Stimulated activated CD8-positive, alpha-beta memory T cell treated with anti-CD3 and anti-CD28 coated beads, Interleukin-4, amount 100 ng/mL, for 24 hours (primary cell): ENCODE measurements at places on chromosomes 12 and 14.

DNA sequence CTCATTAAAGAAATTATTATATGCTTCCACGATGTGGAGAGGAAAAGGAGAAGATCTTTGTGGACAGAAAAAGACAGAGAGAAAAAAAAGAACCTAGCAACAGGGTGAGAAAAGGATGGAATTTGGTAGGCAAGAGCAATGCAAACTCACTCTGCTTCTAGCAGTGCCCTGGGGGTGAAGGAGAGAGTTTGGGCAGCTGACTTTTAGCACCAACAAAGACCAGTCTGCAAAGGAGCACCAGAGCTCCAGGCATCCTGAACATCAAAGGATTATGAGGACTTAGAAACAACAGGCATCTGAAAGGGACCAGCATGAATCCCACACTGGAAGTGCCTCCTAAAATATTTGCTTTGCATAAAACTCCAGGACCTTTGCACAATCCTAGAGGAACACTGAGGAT lies 32.8 kb upstream of the RERG start:
- no peak for DNase-seq

- peak; percentile 75 for DNase-seq
These were observed 3.5 kb upstream of the TSPAN9 start for GRCh38 chr12:3073438-3074250.

- no peak for DNase-seq
These were observed 2.3 kb downstream of the KRT72 start for GRCh38 chr12:52598966-52599365.

DNA sequence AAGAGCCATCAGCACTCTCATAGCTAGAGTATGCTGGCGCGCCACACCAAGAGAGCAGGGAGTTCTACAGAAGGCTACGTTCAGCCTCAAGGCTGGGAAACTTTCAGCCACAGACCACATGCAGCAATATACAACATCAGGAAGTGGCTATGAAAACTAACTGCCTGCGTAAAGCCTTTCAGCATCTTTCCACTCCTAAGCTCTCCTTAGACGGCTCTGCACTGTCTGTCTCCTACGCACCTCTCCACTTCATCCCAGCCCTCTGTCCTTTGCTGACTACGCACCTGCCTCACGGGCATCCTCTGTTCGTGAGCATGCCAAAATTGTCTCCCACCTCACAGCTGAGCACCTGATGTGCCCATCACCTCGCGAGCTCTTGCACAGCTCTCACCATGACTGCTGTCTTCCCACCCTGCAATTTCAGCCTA lies 9.7 kb downstream of the MPHOSPH9 start:
- no peak for DNase-seq

GRCh38 chr12:130111965-130112496 lies 50.2 kb upstream of the FZD10 start:
- DNase-seq = no peak

- no peak for DNase-seq
These were observed 75.7 kb downstream of the HSD17B6 start for GRCh38 chr12:56838621-56839488.

DNA sequence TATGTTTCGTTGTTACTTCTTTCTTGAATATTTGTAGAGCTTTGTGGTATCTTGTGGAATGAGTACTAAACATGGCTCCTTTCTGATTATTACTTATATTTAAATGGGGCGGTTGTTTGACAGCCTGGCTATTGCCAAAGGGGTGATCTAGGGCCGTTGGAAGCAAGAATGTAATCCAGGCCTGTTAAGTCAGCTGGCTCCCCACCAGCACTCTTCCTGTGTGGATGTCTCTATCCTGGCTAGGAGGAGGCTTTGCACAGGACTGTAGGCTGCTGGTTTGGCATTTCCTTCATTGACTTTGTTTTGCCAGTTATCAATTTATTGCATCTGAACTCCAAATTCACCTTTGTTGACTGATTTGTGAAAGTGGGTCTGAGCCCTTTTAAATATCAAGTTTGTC lies 5.6 kb downstream of the FAM234B start:
- DNase-seq = no peak

DNA sequence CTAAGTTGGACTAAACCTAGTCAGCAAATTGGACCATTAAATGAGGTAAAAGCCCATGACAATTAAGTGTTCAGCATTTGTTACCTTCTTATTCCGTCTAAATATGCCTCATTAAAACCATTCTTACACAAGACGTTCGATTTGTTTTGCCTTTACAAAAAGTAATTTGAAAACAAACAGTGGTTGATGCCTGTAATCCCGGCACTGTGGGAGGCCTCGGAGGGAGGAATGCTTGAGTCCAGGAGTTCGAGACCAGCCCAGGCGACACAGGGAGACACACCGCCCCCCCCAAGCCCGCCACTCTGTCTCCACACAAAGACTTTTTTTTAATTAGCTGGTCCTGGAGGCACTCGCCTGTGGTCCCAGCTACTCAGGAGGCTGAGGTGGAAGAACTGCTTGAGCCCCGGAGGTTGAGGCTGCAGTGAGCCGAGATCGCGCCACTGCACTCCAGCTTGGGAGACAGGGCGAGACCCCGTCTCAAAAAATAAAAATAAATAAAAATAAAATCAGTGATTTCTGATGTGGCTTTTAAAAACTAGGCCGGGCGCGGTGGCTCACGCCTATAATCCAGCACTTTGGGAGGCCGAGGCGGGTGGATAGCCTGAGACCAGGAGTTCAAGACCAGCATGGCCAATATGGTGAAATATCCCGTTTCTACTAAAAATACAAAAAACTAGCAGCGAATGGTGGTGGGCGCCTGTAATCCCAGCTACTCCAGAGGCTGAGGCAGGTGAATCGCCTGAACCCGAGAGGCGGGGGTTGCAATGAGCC lies 856 bp upstream of the EIF4B start:
- no peak for DNase-seq

GRCh38 chr12:93441081-93441616 lies 598 bp downstream of the UBE2N start:
- peak; percentile 19 for DNase-seq

DNA sequence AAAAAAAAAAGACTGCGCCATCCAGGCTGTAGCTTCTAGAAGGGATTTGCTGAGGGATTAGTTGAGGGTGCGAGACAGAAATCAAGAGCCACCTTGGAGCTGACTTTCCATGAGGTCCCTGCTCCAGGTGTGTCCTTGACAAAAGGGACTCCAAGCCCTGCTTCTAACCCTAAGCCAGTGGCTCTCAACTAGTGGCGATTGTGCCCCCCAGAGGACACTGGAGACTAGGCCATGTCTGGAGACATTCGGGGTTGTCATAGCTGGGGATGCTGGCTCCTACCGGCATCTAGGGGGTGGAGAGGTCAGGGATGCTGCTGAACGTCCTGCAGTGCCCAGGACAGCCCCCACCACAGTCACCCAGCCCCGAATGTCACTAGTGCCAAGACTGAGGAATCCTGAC lies 40.6 kb downstream of the SPRING1 start:
- no peak for DNase-seq

DNA sequence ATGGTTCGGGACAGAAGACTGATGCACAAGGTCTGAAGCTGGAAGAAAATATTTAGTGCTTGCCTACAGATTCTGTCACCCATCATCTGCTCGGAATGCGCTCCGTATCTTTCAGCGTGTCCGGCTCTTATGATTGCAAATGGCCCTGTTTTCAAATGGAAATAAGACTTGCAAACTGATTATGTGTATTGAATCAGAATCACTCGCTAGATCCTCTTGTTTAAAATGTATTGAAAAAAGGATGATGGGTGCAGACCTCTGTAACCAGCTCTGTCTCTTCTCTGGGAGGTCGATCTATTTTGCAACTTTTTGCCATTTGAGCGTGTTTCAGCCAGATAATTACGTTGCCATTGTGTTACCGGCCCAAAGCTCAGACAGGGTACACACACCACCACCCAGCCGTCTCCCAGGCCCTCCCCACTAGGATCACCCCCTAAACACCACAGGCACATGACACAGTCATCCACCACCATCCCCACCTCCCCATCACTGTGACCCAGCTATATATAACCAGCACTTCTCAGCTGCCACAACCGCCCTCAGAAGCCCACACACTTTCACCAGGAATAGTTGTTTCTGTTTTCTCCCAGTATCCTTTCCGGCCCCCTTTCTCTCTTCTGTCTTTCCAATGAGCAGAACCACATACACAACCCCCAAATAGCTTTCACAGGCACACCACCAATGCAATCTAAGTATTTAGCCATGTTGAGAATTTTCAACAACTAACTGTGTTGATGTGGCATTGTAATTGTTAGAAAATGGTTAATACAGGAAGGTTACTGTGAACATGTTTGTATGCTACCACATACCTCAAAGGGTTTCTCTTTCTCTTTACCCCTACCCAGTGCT lies 10.7 kb downstream of the NKX2-1 start:
- DNase-seq = no peak

- DNase-seq = no peak
These were observed 224.3 kb downstream of the PELI2 start for GRCh38 chr14:56342494-56342942.

DNA sequence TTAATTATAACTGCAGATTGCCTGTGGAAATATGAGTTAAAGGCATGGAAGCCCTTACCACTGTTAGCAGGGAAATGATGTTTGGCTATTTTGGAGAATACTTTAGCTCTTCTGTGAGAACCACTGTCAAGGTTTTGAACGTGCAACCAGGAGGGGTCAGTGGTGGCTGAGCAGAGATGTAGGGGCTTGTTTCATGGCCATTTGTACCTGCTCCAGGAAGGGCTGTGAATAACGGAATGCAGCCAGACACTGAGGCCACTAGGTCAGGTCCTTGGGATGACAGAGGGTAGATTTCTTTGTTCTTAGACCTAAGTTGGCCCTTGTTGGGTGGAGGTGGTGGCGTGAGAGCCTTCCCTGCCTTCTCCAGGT lies 8.3 kb downstream of the TRAF3 start:
- no peak for DNase-seq

- no peak for DNase-seq
These were observed 210.6 kb upstream of the RTL1 start for GRCh38 chr14:101113835-101114725.

DNA sequence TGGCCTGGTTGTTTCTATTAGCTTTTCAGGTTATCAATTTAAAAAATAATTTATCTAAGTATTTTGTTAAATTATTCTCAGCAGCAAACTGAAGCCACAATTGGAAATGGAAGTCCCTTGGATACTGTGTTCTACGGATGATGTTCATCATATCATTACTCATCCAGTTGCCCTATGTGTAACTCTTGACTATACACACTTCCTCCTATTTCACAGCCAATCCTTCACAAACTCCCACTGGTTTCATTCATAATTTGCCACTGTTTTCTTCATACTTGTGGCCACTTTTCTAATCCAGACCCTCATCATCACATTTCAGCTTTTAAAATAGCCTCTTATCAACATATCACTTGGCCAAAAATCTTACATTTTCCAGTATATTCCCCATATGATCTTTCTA lies 84.0 kb downstream of the CATSPERB start:
- DNase-seq = no peak

DNA sequence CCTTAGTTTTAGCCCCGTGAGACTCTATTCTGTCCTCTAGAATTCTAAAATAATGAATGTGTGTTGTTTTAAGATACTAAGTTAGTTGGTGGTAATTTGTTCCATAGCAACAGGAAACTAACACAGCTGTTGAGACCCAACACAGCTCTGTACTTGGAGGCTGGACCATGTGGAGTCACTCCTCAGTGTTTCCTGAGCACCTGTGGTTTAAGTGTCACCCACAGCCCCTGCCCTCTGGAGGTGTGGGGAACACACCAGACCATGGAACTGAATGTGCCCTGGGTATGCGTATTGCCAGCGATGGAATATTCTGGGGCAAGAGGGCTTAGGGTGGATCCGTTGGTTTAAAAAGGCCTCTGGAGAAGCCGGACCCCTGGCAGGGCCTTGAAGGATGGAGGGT lies 16.6 kb upstream of the GPR68 start:
- DNase-seq = no peak
